ENCODE measurements at places on chromosomes 16 and 17.

DNA sequence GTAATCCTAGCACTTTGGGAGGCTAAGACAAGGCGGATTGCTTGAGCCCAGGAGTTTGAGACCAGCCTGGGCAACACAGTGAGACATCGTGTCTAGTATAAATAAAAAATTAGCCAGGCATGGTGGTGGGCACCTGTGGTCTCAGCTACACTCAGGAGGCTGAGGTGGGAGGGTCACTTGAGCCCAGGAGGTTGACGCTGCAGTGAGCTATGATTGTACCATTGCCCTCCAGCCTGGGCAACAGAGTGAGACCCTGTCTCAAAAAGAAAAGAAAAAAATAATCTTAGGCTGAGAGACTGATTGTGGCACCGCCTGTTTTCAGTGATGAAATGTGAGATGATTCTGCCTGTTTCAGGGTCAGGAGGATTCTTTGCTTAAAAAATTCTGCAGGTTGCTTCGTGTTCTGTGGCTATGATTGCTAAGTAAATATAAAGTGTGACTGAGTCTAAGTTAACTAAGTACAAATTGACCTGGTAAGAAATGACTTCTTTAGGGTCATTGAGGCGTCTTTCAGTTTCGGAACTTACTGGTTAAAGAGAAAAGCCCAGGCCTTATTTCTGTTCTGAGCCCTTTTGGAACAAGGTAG, 128.3 kb downstream of the SOCS1 start:
- no peak for DNase-seq

GRCh38 chr16:21260870-21261791, 17.0 kb downstream of the CRYM start:
- DNase-seq = peak; percentile 7

DNA sequence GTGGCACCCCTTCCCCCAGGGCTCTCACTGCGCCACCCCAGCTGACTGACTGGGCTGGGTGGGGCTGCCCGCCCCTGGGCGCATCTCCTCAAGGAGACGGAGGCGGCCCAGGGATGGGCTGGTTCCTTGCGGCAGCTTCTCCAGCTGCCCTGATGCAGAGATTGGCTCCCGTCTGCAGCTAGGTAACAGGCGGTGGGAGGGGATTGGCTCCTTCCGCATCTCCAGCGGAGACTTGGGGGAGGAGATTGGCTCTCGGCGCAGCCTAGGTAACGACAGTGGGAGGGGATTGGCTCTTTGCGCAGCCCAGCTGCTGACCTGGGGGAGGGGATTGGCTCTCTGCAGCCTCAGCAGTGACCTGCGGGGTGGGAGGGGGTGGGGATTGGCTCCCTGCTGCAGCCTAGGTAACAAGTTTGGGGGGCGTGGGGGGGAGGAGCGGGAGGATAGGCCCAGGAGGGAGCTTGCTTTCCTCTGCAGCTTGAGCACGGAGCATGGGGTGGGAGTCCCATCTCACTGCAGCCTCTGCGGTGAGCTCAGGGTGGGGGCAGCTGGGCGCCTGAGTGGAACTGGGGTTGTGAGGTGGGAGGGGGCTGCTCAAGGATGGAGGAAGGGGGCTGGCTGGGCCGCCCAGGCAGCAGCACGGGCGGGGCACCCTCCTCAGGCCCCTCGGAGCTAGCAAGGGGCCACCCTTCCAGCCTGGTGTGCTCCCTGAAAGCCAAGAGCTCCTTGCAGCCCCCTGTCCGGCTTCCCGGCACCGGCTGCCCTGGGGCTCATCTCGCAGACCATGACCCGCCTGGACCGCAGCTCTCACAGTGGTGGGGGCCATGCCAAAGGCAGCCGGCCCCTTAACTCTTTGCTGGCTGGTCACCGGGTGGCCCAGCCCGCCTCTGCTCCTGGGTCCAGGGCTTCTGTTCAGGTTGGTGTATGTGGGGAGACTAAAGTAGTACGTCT, 6.4 kb downstream of the NFE2L1 start:
- no peak for DNase-seq

DNA sequence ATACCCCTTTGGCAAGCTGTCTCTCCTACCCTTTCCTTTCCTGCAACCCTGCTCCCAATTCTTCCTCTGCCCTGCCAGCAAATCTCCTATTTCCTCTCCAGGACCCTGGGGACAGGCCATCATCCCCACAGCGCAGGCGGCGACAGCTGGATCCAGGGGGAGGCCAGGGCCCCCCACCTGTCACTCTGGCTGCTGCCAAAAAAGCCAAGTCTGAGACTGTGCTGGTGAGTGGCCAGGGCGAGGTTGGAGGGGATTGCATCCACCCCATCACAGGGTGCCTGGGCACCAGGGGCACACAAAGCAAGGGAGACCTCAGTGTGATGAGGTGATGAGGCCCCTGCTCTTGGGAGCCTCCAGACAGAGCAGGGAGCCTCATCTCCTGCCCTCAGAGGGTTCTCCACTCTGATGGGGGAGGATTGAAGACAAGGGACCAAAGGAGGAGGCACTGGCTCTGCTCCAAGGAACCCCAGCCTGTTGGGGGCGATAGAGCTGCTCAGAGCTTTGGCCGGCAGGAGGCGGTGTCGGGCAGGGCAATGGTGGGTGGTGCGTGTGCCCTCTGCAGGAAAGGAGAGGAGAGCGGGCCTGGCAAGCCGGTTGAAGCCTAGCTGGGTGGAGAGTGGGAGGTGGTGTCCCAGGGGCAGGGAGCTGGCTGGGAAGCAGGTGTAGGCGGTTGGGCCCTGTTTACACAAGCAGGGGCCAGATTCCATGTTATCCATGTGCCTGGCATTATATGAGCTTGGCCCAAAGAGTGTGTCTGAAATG, 15.6 kb upstream of the PDK2 start:
- DNase-seq = peak; percentile 86

- DNase-seq = no peak
These were observed 75.7 kb downstream of the NXN start for GRCh38 chr17:903691-904481.

- peak; percentile 71 for DNase-seq
These were observed 2.0 kb downstream of the CORO7 start for GRCh38 chr16:4414187-4414917.

- no peak for DNase-seq
These were observed 43.0 kb upstream of the TOB1 start for GRCh38 chr17:50908860-50909764.

DNA sequence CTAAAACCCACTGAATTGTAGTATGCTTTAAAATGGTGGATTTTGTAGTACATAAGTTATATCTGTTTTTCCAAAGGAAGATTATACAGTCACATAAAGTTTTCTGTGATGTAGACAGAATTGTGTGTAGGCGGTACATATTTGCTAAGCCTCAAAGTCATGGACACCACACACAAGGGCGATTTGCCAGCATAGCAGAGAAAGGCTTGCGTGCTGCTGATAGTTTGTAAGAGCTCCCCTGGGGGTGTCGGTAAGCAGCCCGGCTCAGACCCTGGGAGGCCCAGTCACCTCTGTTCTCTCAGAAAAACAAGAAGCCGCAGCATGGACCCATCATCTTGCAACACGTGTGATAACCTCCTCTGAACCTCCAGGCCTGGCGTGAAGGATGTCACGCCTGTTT, 38.3 kb upstream of the AKTIP start:
- DNase-seq = no peak

DNA sequence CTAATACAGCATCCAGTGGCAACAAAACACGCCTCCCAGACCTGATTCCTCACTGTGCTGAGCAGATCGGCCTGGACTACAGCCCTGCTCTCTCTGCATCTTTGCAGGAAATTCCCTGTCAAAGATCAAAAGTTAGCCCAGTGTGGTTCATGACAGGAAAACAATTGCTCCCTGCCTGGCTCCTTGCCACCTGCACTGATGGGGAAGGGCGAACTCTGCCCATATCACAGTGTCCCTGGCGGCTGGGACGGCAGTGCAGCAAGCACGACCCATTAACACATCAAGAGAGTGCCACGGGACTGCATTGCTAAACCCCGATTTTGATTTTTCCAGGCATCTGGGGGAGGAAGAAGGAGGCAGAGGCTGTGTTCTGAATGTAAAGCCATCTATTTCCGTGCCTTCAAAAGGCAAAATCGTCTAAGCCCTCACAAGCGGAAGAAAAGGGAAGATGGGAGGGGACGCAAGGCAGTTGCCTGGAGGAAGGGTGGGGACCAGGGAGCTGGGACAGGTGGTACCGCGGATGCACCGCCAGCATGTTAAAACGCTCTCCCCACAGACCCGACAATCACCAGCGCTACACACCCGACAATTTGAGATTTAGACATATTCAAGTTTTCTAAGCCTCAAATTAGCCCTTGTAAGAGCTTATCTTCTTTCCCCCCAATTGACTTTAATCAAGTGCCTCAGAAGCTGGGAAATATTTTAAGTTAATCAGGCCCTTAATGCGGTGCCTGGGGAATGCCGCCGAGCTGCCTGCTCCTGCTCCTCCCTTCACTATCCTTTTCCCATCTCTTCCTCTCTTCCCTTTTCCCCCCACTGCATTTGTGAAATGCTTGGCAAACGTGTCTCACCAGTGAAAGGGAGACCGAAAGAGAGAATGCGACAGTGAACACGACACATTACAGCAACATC, 238.8 kb upstream of the CDH5 start:
- no peak for DNase-seq

- peak; percentile 90 for DNase-seq
These were observed at the start of gene CMTM4 for GRCh38 chr16:66696669-66697630. TSS of gene CMTM4 (minus strand) at chr16:66696743. CDS start at chr16:66696525, 218 bp downstream.

DNA sequence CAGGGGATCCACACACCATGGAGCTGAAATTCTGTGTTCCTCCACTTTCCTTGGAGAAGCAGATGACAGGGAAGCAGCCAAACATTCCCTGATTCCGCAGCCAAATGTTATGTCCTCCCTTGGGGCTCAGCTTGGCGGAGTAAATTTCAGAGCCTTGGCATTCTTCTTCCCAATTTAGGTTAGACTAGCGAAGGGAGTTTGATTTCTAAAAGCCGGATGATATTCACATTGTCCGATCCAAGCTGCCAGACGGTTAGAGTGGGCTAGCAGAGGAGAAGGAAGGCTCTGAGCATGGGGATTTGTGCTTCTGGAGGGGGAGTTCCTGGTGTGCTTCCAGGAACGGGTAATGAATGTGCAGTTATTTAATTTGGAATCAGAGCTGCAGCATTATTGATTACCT, 380.4 kb upstream of the EEF2KMT start:
- no peak for DNase-seq

- no peak for DNase-seq
These were observed 50.9 kb downstream of the ERCC4 start for GRCh38 chr16:13970708-13971422.

- DNase-seq = no peak
These were observed 29.1 kb downstream of the ARSG start for GRCh38 chr17:68320311-68320865.

GRCh38 chr17:49815761-49816281, 27.3 kb downstream of the KAT7 start:
- DNase-seq = no peak

GRCh38 chr17:68085771-68086381, 50.3 kb downstream of the KPNA2 start:
- no peak for DNase-seq

DNA sequence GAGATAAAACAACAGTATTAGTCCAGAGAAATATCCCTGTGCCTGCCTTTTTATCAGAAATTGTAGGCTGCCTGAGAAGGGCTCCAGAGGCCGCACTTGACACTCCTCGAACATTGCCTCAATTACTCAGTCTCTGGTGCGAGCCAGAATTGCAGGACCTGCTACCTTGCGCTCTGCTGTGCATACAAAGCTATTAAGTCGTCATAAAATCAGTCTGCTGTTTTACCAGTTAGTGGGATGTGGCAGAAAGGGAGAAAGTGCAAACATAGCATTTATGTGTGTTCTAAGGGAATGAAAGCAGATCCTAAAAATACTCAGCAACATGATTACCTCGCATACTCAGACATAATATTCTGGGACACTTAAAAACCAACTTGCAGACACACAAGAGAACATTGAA, 70.6 kb downstream of the TMC6 start:
- no peak for DNase-seq

DNA sequence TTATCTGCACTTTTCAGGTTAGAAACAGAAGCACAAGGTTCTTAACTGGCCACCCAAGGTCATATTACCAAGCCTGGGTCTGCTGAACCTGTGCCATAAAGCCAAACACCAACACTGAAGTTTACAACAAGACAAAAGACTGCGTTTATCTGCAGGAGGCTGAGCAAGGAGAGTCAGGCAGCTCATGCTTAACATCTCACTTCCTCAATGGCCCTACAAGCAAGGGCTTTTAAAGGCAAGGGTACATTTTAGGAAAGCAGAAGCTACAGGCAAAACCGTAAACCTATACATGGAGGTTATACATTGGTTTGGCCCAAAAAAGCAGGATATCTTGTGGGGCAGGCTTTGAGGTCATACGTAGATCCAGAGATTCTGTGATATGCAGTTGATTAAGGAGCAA, 91.2 kb downstream of the GNAO1 start:
- DNase-seq = no peak

DNA sequence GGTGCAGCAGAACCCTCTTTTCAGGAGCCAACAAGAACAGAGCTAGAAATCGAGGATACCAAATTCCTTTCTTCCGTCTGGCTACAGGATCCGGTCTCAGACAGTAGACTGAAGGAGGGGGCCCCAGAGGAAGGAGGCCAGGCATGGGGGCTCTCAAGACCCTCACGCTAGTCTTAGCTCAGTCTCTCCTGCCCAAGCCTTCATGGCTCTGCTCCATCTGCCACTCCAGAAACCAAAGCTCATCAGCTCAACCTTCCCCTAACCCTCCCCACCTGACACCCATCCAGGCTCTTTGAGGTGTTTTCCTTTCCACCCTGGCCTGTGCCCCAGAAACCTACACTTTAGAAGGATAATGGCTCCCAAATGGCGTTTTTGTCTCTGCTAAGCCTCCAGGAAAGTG, 6.2 kb upstream of the TMEM92 start:
- DNase-seq = no peak

DNA sequence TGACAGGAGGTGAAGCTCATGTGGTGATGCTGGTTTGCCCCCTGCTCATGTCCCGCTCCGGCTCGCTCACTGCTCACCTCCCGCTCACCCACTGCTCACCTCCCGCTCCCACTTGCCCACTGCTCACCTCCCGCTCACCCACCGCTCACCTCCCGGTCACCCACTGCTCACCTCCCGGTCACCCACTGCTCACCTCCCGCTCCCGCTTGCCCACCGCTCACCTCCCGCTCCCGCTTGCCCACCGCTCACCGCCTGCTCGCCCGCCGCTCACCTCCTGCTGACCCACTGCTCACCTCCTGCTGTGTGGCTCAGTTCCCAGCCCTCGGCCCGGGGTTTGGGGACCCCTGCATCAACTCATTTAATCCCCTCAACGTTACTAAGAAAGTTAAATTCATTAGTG, 39.1 kb upstream of the SHISA9 start:
- no peak for DNase-seq

Measured in SJCRH30 (cell line).